ENCODE measurements at places on chromosomes 12 and 14. TPM values are rescaled to one million over a fixed set of nuclear protein-coding genes. Genes with fewer than 3 reads are reported as not detected.

Gene CLEC4D
- not detected for total RNA-seq

Gene VPS33A
- 37.1 TPM for total RNA-seq

Gene AICDA
- total RNA-seq = not detected

DNA sequence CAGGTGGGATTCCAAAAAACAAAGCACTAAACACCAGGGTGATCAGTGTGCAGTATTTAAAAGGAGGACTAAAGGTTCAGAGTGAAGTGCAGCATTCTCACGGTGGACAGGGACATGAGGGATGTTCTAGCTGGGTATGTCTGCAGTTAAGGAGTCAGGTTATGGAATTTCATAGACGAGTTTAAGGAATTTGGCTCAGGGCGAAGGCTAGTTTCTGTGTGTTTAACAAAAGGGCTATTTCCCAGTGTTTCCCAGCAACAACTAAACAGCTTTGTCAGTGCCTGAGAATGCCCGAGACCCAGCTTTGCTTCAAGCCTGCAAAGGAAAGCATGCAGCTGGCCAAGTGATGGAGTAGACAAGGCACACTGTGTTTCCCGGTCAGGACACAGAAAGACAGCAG lies 7.0 kb downstream of the KRT1 start:
- DNase-seq = no peak

Gene HNF1A
- not detected for total RNA-seq

DNA sequence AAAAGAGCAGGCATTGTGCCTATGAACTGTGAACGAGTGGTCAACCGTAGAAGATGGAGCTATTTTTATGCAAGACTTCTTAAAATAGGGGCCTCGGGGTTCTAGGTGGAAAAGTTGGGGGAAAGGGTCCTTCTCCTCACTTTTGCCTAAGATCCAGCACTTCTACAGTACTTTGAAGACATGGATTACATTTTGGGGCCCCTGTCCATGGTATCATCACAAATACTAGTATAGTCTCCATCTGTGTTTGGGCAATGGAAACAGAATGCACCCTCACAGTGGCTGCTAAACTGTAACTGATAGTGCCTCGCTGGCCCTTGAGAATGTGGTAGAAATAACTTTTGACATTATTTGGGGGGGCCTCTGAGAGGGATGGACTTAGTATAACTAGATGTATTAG lies 5.5 kb upstream of the CCDC184 start:
- DNase-seq = no peak

- DNase-seq = no peak
Observed at GRCh38 chr12:25994901-25995625, 36.6 kb downstream of the RASSF8 start.

Gene ALDH2
- 73.9 TPM for total RNA-seq

DNA sequence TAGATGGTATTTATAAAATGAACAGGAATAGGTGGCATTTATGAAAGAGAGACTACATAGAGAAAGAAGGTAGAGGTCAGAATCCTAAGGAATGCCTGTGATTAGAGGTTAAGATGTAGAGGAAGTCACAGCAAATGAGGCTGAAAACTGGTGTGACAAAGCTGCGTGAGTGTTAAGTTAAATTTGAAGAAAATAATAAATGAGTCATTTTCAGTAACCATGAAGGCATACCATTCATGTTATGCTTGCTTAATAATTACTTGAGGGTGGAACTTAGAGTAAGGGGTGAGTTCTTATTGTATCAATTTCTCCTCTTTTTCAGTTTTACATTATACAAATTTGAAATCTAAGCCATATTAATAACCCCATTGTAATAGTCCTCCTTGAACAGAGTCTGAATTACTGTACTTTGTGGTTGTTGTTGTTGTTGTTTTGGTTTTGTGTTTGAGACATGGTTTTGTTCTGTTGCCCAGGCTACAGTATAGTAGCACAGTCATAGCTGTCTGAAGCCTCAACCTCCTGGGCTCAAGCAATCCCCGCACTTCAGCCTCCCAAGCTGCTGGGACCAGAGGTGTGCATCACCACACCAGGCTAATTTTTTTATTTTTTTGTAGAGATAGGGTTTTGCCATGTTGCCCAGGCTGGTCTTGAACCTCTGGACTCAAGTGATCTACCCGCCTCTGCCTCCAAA lies 761.5 kb downstream of the GALC start:
- DNase-seq = no peak
